ENCODE measurements at places on chromosomes 3 and 15. TPM values are rescaled to one million over a fixed set of nuclear protein-coding genes. Genes with fewer than 3 reads are reported as not detected.

- H3K27ac ChIP-seq: no peak overlapping the region
- H3K4me1 ChIP-seq: no peaks in the 10 kb centered on the region
- DNase-seq: no peak
- no peak overlapping the region for H3K4me3 ChIP-seq
These were observed 12.3 kb upstream of the SPATA12 start for GRCh38 chr3:57048052-57048671.

GRCh38 chr3:123712077-123712860 lies 127.4 kb upstream of the HACD2 start:
- no peak overlapping the region for H3K27ac ChIP-seq
- H3K4me3 ChIP-seq: no peak overlapping the region
- DNase-seq: no peak

DNA sequence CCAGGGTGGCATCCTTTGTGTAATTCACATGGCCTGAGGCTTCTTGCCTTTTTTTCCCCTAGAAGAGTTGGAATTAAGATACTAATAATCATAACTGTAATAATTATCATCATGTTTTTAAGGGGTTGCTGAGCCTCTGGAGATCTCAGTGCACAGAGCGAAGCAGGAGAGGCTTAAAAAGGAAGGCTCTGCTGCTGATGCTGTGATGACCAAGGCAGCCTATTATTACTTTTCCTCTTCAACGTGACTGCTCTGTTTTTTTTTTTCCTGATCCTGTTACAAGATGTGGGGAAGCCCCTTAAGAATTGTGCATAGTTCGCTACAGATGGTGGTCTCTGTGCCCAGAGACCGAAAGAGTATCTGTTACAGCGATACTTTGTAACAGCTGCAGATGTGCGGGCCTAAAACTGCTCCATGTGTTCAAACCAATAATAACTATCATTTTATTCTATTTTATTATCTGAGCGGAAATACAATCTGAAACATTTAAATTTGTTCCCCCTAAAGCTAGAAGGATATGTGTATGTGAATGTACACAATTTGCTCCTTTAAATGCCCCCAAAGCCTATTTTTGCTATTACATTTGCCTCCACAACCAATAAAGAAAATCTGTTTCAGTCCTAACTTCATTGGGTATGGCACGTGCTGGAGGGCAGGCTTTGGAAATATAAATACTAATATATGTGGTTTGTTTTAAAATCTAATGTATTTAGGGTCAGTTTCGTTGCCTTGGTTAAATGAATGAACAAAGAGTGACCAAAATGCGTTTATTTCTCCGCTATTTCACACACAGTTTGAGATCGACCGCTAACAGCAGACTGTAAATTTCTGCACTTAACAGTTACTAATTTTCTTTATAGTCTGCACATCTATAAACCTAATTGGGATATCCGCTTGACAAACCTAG lies 4.6 kb downstream of the SHOX2 start:
- no peak overlapping the region for H3K4me3 ChIP-seq
- H3K27me3 ChIP-seq: peaks cover 91% of the 10 kb centered on the region
- peaks cover 45% of the 10 kb centered on the region for H3K4me1 ChIP-seq
- peaks cover 18% of the 10 kb centered on the region for H3K36me3 ChIP-seq
- no peak for DNase-seq
- H3K27ac ChIP-seq: no peak overlapping the region

DNA sequence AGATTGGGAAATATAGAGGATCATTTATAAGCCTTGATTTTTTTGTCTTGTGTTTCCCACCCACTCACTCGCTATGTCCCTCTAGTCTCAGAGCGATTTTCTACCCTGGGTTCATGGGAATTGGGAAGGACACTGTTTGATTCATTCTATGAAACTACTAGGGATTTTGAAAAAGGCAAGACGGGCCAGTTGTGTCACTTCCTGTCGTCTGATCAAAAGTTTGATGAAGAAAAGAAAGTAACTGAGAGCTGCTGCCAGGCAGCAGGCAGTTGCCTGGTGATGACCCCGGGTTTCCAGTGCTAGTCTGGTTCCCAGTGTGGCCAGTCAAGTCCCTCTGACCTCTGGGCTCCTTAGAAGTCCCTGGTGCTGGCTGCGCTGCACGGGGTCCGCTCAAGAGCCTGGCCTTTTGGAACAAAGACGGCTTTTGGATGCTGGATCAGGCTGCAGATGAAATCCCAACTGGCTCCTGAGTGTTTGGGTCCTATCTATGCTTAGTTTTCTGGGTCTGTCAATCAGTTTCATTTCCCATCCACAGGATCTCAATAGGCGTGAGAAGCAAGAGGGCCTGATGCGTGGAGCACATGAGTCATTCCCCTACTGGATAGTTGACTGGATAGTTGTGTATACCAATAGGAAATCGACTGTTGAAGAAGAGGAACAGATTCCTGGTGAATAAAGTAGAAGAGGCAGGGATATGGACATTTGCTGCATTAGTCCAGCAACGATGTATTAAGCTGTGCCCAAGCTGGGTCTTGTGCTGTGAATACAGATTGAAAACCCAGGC lies 89.7 kb downstream of the EEFSEC start:
- peak overlapping the region; percentile 72 for H3K27ac ChIP-seq
- DNase-seq: peak; percentile 32
- H3K27me3 ChIP-seq: no peaks in the 10 kb centered on the region
- H3K4me1 ChIP-seq: peaks cover 11% of the 10 kb centered on the region
- peaks cover 4% of the 10 kb centered on the region for H3K36me3 ChIP-seq

ACTC1 gene
- not detected for total RNA-seq

GRCh38 chr3:126557415-126557745 lies 1.4 kb downstream of the C3orf22 start:
- H3K27ac ChIP-seq: no peak overlapping the region
- no peaks in the 10 kb centered on the region for H3K36me3 ChIP-seq
- H3K4me3 ChIP-seq: no peak overlapping the region
- no peaks in the 10 kb centered on the region for H3K4me1 ChIP-seq
- peak; percentile 11 for DNase-seq

GRCh38 chr3:22111226-22111625 lies 360.2 kb upstream of the ZNF385D start:
- H3K4me1 ChIP-seq: no peaks in the 10 kb centered on the region

MAP1A gene
- total RNA-seq: 8.7 TPM

- H3K4me3 ChIP-seq: no peak overlapping the region
- DNase-seq: no peak
- no peak overlapping the region for H3K27ac ChIP-seq
- H3K4me1 ChIP-seq: peaks cover 1% of the 10 kb centered on the region
- H3K36me3 ChIP-seq: no peaks in the 10 kb centered on the region
These were observed 311.4 kb downstream of the UNC13C start for GRCh38 chr15:54289590-54290136.

DNA sequence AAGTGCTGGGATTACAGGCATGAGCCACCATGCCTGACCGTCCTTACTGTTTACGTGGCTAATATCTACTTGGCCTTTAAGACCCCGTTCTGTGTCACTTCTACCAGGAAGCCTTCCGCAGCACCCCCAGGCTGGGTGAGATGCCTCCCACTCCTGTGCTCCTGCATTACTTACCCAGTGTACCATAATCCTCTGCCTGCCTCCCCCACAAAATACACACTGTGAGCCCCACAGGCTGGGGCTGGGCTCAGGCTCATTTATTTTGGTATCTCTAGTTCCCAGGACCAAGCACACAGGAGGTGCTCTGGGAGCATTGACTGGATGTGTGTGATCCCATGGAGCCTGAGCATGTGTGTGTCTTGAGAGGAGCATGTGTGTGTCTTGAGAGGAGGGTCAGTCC lies 14.9 kb downstream of the MRAS start:
- no peaks in the 10 kb centered on the region for H3K4me1 ChIP-seq
- H3K27ac ChIP-seq: no peak overlapping the region
- peaks cover 1% of the 10 kb centered on the region for H3K27me3 ChIP-seq
- no peak overlapping the region for H3K4me3 ChIP-seq
- no peak for DNase-seq
- no peaks in the 10 kb centered on the region for H3K36me3 ChIP-seq

SEMA7A gene
- total RNA-seq: 4.3 TPM

SQOR gene
- 139 TPM for total RNA-seq

MAP6D1 gene
- total RNA-seq: 0.55 TPM

ALDH1L1 gene
- not detected for total RNA-seq

SERPINI2 gene
- total RNA-seq: not detected

DNA sequence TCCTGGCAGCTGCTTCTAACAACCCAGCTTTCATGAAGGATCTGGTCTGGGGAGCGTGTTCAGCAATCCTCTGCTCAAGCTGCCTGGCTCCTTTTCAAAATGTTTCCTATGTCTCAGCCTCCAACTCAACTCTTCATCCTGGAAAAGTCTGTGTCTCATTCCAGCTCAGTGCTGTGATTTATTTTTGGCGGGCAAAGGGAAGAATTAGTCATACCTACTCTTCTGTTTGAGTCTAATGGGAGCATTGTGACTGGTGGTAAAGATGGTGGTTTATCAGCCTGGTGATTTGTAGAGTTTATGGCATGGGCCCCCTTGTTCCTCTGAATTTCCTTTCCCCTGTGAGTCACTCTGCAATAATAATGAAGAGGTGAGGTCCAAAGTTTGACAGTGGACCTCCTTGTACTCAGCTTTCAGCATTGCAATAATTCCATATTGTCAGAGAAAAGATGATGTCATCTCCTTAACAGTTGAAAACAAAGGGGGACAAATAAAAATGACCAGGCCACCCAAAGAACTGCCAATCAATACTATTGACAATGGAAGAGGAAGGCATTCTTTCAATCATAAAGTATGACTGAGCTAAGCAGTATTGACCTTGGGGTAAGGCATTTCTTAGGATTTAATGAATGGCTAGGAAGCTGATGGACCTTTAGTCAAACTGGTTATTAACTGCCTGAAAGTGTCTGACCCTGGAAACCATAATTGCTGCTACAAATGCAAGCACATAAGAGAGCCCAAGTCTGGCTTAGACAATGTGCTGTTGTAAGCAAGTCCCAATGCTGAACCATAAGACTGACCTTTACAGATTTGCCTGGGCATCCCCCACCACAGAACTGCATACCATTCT lies 204.7 kb upstream of the MCTP2 start:
- DNase-seq: no peak
- peaks cover 8% of the 10 kb centered on the region for H3K27me3 ChIP-seq
- H3K4me1 ChIP-seq: no peaks in the 10 kb centered on the region
- no peaks in the 10 kb centered on the region for H3K36me3 ChIP-seq

PIF1 gene
- total RNA-seq: 49.1 TPM

DNA sequence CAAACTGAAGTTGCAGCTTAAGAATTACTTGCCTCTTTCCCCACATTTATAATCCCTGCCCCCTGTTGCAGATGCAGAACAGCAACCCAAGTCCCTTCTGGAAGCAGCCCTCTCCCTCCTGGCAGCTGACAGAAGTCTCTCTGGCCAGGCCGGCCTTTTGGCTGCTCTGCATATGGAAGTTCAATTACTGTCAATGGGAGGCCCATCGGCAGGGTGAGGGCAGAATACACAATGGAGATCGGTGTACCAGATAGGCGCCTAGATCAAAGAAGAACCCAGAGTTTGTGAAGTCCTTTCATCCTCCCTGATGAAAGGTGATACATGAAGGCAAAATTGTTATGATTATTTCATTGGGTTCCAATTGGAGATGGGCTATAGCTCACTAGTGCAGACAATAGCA lies 327.9 kb upstream of the CTNNB1 start:
- peaks cover 1% of the 10 kb centered on the region for H3K27me3 ChIP-seq
- H3K4me3 ChIP-seq: no peak overlapping the region
- H3K4me1 ChIP-seq: no peaks in the 10 kb centered on the region
- no peaks in the 10 kb centered on the region for H3K36me3 ChIP-seq
- DNase-seq: no peak

GRCh38 chr15:68113751-68114150 lies 59.6 kb downstream of the PIAS1 start:
- H3K27me3 ChIP-seq: no peaks in the 10 kb centered on the region
- no peak overlapping the region for H3K27ac ChIP-seq
- no peak for DNase-seq
- no peak overlapping the region for H3K4me3 ChIP-seq

RCN2 gene
- 23.0 TPM for total RNA-seq

SPATA12 gene
- total RNA-seq: not detected

GRCh38 chr3:128390867-128391266 lies 75.8 kb downstream of the DNAJB8 start:
- no peaks in the 10 kb centered on the region for H3K27me3 ChIP-seq
- H3K27ac ChIP-seq: no peak overlapping the region
- no peak overlapping the region for H3K4me3 ChIP-seq
- no peak for DNase-seq
- H3K4me1 ChIP-seq: peaks cover 1% of the 10 kb centered on the region

DNA sequence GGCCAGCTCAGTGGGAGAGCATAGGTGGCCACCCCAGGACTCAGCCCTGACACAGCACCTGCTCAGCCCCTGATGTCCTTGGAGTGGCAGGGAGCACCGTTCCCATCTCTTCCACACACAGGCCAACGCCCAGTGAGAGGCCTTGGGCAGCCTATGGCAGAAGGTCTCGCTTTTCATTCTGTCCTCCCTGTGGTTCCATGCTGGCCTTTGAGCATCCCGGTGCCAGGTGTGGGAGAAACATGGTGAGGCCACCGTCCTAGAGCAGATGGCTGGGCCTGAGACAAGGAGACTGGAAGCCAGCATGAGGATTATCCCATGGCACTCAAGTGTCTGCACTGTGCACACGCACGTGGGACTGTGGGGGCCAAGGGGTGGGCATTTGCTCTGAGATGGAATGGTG lies 25.1 kb downstream of the ADCY5 start:
- H3K27me3 ChIP-seq: peaks cover 7% of the 10 kb centered on the region
- H3K27ac ChIP-seq: no peak overlapping the region
- H3K4me3 ChIP-seq: no peak overlapping the region
- H3K36me3 ChIP-seq: no peaks in the 10 kb centered on the region
- H3K4me1 ChIP-seq: no peaks in the 10 kb centered on the region

SLC6A11 gene
- not detected for total RNA-seq

Data from activated CD4-positive, alpha-beta memory T cell treated with anti-CD3 and anti-CD28 coated beads, Interleukin-2, amount 10 ng/mL, durations not matched to agents 7 days and 5 days (primary cell).